Cortex of kidney (tissue), 1 donor: ENCODE measurements at places on chromosomes 3 and 15.

- no peak for DNase-seq
These were observed 22.6 kb downstream of the CLDN18 start for GRCh38 chr3:138032567-138032966.

DNA sequence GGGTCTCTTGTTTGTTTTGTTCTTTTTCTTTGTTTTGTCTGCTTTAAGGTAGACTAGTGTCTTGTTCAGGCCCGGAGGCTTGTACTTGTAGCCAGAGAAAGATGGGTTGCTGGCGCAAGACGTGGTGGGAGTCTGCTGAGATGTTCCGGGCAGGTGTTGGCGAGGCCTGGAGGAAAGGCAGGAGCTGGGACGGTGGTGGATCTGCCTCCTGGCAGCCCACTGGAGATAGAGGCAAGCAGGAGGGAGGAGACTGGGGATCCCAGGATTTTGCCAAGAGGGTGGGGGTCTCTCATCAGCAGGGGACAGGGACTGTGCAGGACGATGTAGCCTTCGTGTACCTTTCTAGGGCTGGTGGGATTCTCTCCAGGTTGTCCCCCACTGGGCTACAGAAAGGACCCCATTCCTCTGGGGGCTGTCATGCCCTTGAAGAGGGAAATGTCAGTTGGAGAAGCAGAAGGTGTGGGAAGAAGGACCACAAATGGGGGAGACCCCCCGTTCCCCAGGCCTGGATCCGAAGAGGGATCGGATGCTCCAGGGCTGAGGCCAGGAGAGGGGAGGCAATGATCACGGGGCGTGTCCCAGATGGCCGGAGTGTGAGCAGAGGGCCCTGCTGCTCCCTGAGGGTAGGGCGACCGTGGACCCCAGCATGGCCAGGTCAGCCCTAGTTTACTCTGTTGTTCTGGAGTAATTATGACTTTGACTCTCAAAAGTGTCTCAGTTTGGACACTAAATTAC, 7.0 kb downstream of the CHAC1 start:
- no peak for DNase-seq

- DNase-seq = no peak
These were observed 36.7 kb downstream of the DAZL start for GRCh38 chr3:16568532-16568931.

GRCh38 chr15:65101891-65102708, 12.9 kb downstream of the UBAP1L start:
- DNase-seq = no peak

DNA sequence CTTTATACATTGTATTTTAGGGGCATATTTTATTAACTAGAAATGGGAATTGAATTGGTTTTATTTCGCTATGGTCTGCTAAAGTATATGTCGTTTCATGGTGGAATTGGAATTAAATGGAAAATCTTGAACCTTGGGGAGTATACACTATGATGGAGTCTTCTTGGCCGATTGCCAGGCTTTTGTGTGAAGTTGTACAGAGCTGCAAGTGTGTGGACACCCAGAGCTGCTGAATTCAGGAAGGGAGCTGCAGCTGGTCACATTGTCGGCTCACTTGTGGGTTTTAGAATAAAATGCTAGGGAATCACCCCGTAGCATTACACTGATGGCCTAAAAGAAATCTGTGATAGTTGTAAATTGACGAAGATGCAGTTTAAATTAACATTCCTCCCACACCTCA, 35.1 kb downstream of the USP3 start:
- no peak for DNase-seq

GRCh38 chr3:49812916-49813496, 747 bp downstream of the UBA7 start:
- DNase-seq = no peak

- no peak for DNase-seq
These were observed 21.6 kb downstream of the B4GALT4 start for GRCh38 chr3:119219069-119219468.

DNA sequence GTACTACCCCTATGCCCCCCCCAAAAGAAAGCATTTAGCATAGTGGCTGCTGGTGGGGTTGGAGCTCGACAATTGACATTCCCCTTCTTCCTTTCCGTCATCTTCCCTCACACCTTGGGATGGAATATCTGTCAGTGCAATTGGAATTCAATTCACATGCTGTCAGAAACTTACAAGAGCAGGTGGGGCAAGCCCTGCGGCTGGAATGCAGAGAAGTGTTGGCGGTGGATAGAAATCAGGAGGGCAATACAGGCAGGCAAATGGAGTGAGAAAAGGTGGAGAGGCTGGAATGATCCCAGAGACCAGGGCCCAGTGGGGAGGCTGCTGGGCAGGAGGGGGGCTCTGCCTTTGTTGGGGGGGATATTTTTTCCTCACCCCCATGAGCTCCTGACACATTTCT, 44.1 kb downstream of the FAM3D start:
- no peak for DNase-seq

DNA sequence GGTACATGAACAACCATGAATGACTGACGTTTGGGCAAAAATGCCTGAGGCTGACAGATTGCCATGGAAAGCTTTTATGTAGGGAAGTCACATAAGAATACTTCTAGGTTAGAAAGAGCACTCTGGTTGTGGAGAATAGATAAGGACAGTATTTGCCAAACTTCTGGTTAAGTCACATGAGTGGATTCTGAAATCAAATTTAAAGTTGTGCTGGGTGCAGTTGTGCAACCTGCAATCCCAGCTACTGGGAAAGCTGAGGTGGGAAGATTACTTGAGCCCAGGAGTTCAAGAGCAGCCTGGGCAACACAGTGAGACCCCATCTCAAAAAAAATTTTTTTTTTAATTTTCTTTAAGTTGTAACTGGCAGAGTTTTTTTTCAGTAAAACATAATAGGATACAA, 7.2 kb upstream of the ZNF148 start:
- no peak for DNase-seq

- no peak for DNase-seq
These were observed 1.9 kb upstream of the SKIC8 start for GRCh38 chr15:78301326-78301725.

- DNase-seq = no peak
These were observed 1142.2 kb downstream of the IGSF11 start for GRCh38 chr3:117892431-117892841.

GRCh38 chr3:98328933-98329332, 24.7 kb upstream of the OR5K4 start:
- no peak for DNase-seq

GRCh38 chr3:166499636-166500035, 662.4 kb upstream of the BCHE start:
- no peak for DNase-seq

- DNase-seq = no peak
These were observed 1464.5 kb downstream of the ZPLD1 start for GRCh38 chr3:103899328-103899727.

GRCh38 chr3:41482134-41482533, 282.8 kb downstream of the CTNNB1 start:
- no peak for DNase-seq

DNA sequence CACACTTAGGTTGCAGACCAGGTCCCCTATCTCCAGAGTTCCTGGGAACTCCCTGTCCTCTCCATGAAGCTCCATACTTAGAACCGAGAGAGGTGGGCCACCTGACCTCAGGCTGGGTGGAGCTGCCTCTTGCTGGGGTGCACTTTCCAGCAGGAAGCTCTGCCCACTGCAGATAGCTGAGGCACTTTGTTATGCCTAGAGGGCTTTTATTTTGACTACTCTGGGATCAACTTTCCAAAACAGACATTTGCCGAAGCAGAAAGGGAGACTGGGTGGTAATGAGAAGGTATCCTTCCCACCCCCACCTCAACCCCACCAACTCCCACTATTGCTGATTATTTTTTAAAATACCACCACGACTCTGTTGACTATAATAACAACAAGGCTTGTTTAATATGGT, 54.7 kb downstream of the CLDN11 start:
- DNase-seq = no peak

DNA sequence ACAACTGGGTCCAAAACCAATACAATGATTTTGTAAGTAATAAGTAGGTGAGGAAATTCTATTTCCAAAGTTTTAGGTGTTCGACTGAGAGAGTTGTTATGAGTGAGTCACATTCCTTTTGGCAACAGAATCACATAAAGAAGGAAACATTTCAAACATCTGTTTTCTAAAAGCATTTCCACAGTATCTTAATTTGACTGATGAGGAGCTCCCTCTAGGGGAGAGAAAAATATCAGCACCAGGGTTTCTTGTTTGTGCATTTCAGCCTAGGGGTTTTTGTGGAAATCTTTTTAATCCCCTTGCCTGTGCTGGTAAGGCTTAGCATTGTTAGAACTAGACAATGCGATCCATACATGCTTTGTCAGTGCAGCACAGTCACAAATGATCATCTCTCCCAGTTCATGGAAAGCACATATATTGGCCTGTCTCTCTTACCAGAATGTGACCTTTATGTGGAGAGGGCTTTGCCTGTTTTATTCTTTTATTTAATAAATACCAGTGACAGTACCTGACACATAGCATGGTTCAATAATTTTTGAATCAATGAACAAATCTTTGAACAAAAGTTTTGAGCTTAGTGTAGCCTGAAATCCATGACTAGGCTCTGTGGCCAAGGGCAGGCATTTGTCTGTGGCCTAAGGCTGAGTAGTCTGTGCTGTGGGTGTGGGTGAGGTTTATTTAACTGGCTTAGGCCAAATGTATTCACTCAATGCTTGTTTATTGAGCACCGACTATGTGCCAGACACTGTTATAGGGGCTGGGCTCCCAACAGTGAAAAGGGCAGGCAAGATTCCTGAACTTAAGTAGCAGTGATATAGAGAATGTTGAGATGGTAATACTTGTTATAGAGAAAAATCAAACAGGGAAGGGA, 21.1 kb upstream of the IQCF6 start:
- DNase-seq = no peak

GRCh38 chr3:134198414-134198813, 52.2 kb downstream of the RYK start:
- DNase-seq = no peak

DNA sequence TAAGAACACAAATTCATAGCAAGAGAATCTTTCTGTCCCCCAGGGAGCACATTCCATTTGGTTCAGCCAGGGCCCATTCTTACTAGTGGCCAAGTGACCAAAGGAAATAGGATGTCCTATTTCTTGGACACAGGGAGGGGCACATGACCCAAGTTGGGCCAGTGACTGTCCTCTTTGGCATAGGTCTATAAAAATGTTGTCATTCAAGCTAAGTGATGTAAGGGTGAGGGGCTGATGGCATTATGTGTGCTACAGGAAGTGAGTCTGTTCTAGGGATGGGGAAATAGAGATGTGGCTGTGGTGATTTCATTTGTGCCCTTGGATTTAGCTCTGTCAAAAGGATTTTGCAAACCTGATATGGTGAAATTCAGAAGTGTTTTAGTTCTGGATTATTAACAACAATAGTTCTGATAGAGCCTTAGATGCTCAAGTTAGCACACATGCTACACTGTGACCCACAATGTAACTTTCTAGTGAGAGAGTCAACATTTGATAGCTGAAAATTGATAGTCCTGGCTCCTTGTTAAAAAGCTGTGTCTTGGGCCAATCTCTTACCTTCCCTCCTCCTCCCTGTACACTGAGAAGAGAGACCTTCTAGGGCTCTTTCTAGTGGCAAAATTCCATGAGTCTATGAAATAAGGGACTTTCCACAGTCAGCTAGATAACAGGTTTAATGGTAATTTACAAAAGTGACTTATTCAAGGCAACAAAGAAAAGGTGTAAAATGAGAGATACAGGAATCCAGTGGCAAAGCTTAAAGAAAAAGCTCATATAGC, 117.2 kb downstream of the THRB start:
- DNase-seq = no peak

DNA sequence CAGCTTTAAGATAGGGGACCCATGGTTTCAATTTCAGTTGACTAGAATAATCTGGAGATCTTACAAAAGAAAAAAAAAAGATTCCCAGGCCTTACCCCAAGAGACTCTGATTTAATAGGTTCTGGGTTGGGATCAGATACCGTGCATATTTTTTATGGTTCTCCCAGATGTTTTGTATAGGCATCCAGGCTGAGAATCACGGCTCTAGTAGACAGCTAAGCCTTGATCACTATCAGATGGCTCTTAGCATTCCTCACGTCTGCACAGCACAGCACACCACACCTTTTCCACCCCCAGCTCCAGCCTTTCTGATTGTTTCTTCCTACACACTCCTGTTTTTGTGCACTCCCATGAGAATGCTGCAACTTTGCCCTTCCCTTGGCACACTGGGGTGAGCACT, 40.8 kb downstream of the TMEM45A start:
- DNase-seq = no peak

GRCh38 chr3:190076601-190077394, 43.9 kb downstream of the P3H2 start:
- no peak for DNase-seq

DNA sequence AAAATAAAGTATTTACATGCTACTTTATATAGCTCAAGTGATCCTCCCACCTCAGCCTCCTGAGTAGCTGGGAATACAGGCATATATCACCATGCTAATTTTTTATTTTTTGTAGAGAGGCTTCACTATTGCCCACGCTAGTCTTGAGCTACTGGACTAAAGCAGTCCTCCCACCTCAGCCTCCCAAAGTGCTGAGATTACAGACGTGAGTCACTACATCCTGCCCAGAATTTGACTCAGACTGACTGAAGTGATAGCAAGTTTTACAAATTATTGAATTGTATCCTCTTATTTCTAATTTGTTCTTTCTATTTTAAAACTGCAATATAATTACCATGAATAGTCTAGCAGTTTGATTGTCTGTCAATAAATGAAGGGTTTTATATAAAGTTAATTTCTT, 210.3 kb upstream of the CGNL1 start:
- DNase-seq = no peak

DNA sequence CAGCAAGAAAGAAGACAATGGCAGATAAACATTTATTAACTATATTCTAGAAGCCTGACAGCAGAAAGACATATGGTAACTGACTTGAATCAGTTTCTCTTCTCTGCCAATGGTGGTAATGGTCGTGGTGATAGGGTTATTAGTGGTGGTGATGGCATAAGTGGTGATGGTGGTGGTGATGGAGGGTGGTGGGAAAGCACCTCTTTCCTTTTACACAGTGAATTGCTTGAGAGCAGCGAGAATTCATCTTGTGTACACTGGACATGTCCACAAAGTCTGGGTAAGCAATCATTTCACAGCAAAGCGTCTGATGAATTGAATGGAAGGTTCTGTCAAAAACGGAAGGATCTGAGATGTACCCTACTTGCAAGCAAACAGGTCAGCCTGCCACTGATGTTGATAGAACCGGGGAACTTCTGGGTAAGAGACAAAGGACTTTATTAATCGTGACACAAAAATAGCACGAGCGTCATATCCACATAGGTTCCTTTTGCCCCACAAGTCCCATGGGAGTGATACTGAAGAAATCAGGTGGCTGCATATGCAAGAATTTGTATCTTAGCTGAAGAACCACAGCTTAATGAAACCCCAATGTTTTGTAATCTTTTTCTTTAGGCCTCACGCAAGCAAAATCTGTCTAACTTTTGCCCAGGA, 23.5 kb upstream of the TBC1D5 start:
- no peak for DNase-seq

GRCh38 chr15:59501597-59501996, 63.6 kb downstream of the FAM81A start:
- DNase-seq = no peak

GRCh38 chr15:63892794-63893441, 59.2 kb upstream of the HERC1 start:
- no peak for DNase-seq

- DNase-seq = no peak
These were observed 300.7 kb downstream of the WDR72 start for GRCh38 chr15:53458736-53459135.
